ENCODE measurements at places on chromosomes 16 and 17. TPM values are rescaled to one million over a fixed set of nuclear protein-coding genes. Genes with fewer than 3 reads are reported as not detected.
A peak's percentile ranks its signal among the peaks of the same experiment; 100 is the strongest.

DNA sequence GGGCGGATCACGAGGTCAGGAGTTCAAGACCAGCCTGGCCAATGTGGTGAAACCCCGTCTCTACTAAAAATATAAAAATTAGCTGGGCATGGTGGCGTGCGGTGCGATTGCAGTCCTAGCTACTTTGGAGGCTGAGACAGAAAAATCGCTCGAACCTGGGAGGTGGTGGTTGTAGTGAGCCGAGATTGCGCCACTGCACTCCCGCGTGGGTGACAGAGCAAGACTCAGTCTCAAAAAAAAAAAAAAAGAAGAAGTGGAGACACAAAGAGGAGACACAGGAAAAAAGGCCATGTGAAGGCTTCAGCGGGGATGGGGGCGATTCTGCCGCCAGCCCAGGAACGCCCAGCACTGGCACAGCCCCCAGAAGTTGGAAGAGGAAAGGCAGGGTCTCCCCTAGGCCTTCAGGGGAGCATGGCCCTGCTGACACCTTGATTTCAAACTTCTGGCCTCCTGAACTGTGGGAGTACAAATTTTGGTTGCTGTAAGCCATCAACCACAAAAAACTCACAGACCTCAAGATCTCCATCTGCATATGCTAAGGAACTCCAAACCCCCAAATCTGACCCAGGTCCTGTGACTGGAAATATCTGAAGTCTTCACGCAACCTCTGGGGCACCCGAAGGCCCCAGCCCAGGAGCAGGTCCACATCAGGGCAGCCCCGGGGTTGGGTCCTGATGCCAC is 7.0 kb downstream of the SGSH start:
- DNase-seq: peak; percentile 81

DNA sequence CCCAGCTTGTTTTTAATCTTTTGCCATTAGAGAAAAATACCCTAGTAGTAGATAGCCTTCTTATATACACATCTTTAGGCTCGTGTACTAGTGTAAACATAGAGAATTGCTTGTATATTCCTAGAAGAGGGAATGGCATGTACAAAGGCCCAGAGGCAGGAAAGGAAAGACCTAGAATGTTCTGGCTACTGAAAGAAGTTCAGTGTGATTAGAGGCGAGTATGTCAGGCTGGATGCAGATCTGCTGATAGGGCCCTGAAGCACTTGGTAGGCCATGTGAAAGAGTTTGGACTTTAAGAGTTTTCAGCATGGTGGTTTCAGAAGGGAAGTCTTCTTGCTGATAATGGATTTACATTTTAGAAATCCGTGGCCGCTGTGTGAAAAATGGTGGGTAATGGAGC is 17.4 kb downstream of the CTCF start:
- DNase-seq: no peak

- DNase-seq: no peak
Observed at GRCh38 chr16:50884066-50884860, 142.4 kb downstream of the CYLD start.

DNA sequence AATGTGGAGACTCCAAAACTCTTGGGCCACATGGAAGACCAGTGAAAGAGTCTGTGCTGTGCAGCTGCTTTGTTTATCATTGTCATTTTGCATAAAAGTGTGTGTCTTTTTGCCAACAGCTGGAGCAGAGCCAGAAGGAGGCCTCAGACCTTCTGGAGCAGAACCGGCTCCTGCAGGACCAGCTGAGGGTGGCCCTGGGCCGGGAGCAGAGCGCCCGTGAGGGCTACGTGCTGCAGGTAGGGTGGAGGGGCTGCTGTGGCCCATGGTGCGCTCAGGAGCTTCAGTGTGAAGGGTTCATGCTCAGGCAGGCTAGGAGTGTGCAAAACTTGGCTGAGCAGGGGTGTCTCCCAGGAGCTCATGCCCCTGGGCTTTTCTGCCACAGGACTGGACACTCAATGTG is 45.0 kb downstream of the PLD6 start:
- DNase-seq: no peak

GRCh38 chr17:6162892-6163291 is 92.7 kb downstream of the WSCD1 start:
- DNase-seq: no peak

GRCh38 chr16:87040169-87041117 is 276.7 kb downstream of the C16orf95 start:
- peak; percentile 64 for DNase-seq

- DNase-seq: no peak
Observed at GRCh38 chr17:48027322-48027981, 10.1 kb downstream of the COPZ2 start.

- no peak for DNase-seq
Observed at GRCh38 chr17:65064452-65065019, 8.0 kb upstream of the GNA13 start.

GRCh38 chr16:4060823-4061222 is 55.4 kb downstream of the ADCY9 start:
- no peak for DNase-seq

GRCh38 chr16:49601576-49601975 is 228.0 kb downstream of the C16orf78 start:
- DNase-seq: no peak

DNA sequence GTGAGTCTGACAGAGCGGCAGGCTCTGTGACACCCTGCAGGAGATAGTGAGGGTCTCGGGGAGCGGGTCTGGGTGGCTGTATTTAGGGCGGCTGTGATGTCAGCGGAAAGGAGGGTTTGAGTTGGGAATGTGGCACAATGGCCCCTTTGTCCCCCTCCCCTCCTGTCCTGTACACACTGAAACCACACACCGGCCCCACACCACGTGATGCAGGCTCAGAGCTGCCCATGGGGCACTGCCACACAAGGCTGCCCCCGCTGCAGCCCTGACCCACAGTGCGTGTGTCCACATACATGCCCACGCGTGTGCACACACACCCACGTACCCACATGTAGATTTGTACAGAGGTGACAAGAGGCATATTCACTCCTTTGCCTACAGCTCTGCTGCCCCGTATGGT is 15.3 kb downstream of the SGCA start:
- peak; percentile 27 for DNase-seq

DNA sequence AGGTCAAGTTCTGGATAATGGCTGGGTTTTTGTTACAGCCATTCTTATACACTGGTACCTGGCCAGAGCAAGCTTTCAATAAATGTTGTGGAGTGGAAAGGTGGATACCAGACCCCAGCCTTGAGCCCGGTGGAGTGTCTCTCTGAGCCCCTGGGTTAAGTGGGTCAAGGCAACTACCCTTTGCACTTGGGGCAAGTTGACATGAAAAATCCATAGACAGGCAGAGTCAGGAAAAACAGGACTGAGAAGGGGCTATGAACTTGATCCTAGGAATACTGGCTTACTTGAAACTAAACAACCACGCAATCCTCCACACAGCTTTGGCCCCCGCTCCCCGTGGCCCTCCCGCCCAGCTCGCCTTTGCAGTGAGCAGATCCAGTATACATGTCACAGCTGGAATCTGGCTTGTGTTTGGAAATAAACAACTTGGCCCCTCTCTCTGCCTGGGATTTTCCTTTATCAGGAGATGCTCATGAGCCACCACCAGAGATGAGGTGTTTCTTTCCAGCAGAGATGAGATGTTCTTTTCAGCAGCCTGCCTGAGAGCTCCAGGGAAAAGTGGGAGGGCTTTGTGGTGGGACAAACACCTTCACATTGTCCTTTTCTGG is 65.9 kb downstream of the KSR1 start:
- no peak for DNase-seq

The CORO1A gene
- total RNA-seq: 15.8 TPM

The GRB7 gene
- total RNA-seq: 2.4 TPM

The KRTAP3-2 gene
- not detected for total RNA-seq

The ZFP3 gene
- total RNA-seq: 9.6 TPM

The KRTAP4-5 gene
- total RNA-seq: not detected

The RBFOX1 gene
- 68.4 TPM for total RNA-seq

All from Right ventricle myocardium inferior (tissue), 1 donor.